Stimulated activated CD4-positive, alpha-beta T cell treated with anti-CD3 and anti-CD28 coated beads, Interleukin-12 subunit alpha, Interleukin-12 subunit beta, amount 100 ng/mL, for 24 hours (primary cell): ENCODE measurements at places on chromosomes 2 and 18.
A peak's percentile ranks its signal among the peaks of the same experiment; 100 is the strongest.

DNA sequence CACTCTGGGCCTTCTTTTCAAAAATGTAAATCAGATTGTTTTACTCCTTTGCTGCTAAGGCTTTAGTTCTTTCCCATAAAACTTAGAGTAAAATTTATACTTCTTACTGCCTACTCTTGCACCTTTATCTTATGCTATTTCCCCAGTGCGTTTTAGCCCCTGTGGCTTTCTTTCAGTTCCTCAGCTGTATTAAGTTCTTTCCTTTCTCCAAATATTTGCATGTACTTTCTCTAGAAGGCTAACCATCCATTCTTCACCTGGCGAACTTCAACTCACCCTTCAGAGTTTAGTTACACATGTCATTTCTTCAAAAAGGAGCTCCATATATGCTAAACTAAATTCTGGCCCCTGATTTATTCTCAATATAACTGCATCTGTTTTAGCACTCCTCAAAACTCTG, 160.7 kb downstream of the FSHR start:
- no peak for DNase-seq

GRCh38 chr2:23574919-23575654, 190.1 kb downstream of the KLHL29 start:
- no peak for DNase-seq

- no peak for DNase-seq
Observed at GRCh38 chr2:176398243-176399073, 129.2 kb downstream of the MTX2 start.

DNA sequence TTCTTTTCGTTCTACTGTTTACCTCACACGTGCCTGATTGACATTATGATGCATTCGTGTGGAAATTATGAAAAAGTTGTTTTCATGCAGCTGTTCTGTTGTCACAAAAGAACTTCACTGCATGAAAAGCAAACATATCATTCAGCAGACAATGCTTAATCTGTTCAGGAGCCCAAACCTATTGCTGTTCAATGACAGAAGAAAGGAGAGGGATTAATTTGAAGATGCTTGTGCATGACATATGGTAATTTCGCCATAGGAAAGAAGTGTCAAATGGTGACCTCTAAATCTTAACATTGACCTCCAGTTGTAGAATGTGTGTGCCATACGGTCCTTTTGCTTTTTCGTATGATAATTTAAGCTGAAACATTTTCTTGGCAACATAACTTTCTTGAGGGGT, 124.5 kb downstream of the WDR7 start:
- DNase-seq = no peak

DNA sequence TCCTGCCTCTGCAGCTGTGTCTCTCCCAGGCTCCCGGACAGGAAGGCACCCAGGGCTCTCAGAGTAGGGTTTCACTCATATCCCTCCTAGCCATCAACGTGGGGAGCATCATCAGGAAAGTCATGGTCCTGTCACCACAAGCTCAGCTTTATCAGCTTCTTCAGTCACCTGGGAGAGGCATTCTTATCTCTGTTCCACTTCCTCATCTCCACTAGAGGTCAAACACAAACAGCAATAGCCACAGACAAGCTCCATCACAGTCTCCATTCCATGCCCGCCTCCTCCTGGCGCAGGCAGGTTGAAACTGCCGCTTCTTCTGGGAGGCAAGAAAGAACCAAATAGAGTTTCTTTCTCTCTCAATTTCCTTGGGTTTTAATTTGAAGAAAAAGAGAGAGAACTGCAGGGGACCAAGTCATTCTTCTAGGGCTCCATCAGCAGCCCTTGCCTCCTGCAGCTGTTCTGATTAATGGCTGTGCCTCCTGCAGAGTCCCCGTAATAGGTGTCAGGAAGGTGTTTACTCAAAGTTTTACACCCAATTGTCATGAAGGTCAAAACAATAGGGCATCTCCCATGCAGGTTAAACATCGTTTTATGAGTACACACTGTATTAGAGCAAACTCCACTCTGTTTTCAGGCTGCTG, 377.9 kb downstream of the TMEM182 start:
- DNase-seq = no peak

- no peak for DNase-seq
Observed at GRCh38 chr18:49094979-49095632, 144.3 kb upstream of the SMAD7 start.

DNA sequence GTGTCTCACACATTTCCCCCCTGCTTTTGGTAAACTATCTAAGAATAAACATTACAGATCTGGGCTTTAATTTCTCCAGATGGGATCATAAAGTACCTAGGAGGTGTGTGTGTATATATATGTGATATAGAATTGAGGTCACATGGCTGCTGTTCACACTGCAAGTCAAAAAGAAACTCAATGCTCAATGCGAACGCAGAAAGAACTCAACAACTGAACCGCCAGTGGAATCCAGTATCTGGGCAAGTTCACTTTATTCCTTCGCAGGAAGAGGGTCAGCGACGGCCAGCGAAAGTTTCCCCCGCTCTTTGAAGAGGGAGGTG, 17.7 kb downstream of the POU3F3 start:
- no peak for DNase-seq

DNA sequence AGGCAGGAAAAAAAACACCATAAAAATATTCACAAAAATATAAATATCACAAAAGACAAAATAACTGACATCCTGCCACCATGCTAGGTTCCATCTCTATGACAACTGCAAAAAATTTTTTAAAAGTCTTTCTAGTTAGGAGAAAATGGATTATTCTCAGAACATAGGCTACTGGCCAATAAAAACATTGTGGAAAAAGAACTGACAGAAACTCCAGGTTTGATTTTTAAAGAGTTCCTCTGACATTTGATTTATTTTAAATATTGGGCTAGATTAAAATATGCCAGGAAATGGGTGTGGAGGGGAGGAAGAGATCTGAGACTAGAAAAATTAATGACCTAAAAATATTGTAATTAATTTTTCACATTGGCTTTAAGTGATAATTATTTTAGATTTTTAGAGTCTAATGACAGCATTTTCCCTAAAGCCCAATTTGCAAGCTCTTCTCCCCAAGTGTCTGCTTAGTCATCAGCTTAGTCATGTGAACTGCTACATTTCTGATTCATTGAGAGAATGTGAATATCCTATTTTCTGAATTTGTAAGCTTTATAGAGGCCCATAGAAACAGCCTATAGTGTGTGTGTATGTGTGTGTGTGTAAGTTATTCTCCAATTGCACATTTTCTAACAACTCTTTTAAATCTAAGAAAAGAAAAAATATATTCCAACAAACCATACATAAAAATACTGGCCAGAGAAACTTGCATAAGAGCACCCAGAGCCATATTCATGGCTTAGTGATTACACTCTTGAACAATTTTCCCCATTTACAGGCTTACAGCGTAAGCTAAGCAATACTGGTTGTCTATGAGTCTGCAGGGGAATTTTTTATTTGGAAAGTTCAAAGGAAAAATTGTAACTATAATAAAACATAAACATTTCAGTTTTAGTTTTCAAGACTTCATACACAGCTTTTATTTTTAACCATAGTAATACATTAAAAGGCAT, 48.4 kb downstream of the TMEFF2 start:
- no peak for DNase-seq

DNA sequence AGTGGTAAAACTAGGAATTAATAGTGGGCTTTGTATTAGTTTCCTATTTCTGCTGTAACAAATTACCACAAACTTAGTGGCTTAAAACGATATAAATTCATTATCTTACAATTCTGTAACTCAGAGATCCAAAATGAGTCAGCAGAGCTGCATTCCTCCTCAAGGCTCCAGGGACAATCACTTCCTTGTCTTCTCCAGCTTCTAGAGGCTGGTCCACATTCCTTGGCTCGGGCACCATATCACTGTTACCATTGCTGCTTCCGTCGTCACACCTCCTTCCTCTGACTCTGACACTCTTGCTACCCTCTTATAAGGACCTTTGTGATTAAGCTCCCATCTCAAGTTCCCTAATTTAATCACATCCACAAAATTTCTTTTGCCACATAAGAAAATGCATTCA, 567.8 kb upstream of the KLHL29 start:
- DNase-seq = no peak

DNA sequence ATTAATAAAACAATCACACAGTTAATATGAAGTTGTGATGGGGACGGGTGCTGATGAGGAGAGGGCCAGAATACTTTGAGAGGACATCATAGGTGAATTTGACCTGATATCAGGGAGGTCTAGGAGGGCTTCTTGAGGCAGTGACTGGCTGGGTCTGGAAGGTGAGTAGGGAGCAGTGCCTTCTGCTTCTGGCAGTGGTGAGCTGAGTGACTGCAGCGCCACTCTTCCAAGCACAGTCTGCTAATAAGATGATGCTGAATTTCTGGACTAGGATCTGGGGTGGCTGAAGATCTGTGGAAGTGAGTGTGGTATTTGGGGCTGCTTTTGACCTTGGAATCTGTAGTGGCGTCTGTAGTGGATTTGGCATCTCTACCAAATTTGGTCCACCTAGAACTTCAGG, 5.5 kb downstream of the DGKD start:
- no peak for DNase-seq

- no peak for DNase-seq
Observed at GRCh38 chr2:105179469-105180372, 61.8 kb upstream of the GPR45 start.

DNA sequence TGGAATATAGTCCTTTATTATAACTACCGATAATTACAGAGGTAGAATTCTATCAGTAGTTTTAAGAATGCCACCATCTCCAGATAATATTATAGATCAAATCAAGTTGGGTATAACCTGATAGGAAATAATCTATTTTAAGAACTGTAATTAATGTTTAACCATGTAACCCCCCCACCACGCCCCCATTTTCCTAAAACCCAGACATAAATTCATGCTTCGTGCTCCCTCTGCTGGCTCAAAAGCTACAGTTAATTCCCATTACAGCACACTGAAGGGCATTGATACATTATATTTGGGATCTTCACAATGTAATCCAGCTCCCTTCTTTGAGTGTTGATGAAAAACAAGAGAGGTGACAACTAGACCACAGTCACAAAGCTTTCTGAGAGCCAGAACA, 228.0 kb upstream of the SMAD7 start:
- DNase-seq = no peak

DNA sequence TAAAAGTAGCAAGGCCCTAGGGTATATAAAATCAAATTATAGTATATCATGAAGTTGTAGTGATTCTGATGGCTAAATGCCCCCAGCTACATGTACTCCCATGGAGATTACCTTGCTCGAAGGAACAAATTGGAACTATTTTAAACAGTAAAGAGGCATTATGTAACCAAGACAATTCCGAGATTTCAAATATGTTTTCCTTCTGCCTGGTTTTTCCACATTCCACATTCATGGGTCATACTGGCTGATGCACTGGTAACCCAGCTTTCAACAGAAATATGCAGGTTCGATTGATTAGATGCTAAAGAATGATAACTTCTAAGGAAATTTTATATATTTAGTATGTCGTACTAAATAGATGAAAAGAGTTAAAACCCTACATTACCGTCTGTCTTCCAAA, 62.3 kb upstream of the MGAT4A start:
- no peak for DNase-seq

DNA sequence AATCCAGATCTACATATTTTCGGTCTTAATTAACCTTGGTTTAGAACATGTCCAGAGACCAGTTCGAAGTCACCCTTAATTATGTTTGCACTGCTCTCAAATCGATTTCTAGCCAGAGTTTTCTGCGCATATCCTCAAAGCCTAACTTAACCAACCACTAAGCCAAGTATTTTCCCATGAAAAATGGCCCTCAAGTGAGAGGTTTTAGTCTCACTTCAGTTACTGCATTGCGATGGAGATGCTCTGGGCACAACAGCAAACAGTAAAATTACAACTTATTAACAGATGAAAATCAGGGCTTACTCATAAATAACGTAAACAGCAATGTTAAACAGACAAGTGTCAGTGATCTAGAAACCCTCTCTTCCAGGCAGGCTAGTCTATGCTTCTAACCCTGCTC, 4.5 kb downstream of the RTN4 start:
- no peak for DNase-seq

- DNase-seq = no peak
Observed at GRCh38 chr2:216596236-216596979, 36.8 kb upstream of the IGFBP2 start.

DNA sequence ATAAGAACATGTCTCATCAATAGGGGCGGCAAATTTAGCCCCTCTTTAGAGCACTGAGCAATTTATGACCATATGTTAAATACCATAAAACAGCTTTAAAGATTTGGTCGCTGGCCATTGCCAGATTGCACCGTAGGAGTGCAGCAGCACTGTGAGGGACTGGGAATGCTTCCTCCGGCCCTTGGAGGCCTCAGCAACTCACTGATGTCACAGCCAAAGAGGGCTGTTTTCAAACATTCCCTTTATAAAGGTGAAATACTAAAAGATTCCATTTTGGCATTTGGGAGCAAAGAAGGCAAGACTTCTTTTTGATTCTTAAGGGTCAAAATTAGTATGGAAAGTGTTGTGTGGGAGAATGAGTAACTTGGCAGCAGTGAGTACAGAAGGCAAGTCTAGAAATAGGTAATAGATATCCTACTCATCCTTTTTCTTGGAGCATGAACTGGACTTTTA, 63.7 kb downstream of the BABAM2 start:
- no peak for DNase-seq

GRCh38 chr2:117703858-117704257, 110.6 kb upstream of the DDX18 start:
- DNase-seq = no peak

GRCh38 chr2:172253190-172254052, 150.7 kb upstream of the DLX2 start:
- peak; percentile 55 for DNase-seq

DNA sequence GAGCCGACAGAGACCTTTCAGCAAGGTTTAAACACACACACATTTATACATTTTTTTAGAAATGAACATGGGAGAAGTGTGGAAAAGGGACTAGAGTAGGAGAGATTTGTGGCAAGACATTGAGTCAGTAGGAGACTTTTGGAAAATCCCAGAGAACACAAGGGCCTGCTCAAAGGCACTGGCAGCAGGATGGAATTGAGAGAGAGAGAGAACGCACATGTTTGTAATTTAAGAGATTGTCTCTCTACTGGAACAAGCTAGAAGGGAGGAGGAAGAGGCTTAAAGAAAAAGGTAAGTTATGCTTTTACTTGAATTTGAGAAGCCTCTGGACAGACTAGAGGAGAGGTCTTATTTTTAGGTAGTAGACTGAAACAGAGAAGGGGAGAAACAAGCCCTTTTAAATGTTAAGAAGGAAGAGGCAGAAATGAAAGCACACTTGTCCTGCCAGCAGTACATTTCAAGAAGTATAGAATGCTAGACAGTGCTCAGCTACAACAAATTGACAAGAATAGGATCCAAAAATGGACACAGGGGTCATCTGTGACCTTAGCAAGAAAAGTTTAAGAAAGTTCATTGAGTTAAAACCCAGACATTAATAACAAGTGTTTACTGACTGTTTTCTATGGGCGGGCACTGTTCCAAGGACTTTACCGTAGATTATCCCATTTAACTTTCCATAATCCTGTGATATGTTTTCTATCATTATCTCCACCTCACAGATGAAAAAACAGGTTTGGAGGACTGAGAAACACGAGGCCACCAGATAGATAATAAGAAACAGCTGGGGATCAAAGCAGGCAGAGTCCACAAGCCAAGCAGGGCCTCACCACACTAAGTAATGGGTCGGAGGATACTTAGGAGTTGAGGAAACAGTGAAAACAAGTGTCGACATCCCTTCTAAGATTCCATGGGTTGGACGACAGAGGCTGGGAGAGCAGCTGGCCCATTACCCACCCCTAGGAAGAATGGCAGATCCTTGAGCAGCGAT, 306.5 kb upstream of the NRP2 start:
- no peak for DNase-seq
